ENCODE measurements at places on chromosomes 2 and 18. TPM values are rescaled to one million over a fixed set of nuclear protein-coding genes. Genes with fewer than 3 reads are reported as not detected.

GRCh38 chr2:203804070-203804469 lies 63.5 kb upstream of the CTLA4 start:
- H3K27ac ChIP-seq, result peak overlapping the region; percentile 99
- no peak overlapping the region for H3K4me3 ChIP-seq
- no peaks in the 10 kb centered on the region for H3K36me3 ChIP-seq
- H3K27me3 ChIP-seq, result no peaks in the 10 kb centered on the region
- peaks cover 73% of the 10 kb centered on the region for H3K4me1 ChIP-seq
- peak; percentile 99 for DNase-seq

DNA sequence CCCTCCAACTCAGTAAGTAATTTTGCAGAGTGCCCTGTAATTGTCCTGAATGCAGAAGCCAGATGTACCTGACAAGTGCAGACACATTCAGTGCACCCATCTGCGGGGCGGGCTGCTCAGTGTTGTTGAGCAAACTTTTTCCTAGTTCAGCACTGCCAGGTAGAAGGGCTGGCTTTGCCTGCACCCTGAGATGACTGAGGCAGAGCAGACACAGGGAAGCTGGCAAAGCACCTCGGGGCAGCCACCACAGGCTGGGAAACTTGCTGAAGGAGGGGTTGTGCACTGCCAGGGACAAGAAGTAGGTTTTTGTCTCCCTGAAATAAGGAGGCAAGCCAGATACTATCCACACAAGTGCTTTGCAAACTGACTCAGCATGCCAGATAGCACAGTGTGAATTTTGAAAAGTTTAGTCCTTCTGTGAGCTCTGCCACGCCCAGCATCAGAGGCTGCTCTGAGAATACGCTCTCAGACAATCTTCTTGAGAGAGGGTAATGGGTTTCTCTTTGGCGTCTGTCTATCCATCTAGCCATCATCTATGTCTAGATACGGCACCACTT lies 62.3 kb downstream of the SOWAHC start:
- H3K4me1 ChIP-seq, result no peaks in the 10 kb centered on the region
- H3K27me3 ChIP-seq, result no peaks in the 10 kb centered on the region
- no peak overlapping the region for H3K27ac ChIP-seq
- no peaks in the 10 kb centered on the region for H3K36me3 ChIP-seq
- DNase-seq, result peak; percentile 24

PROC gene
- not detected for polyA plus RNA-seq

IL36RN gene
- not detected for polyA plus RNA-seq

ANKRD29 gene
- 8.9 TPM for polyA plus RNA-seq

MERTK gene
- not detected for polyA plus RNA-seq

FAM237A gene
- polyA plus RNA-seq, result not detected

All from GM23248 (cell line).